GM10248 (cell line): ENCODE measurements at places on chromosomes 16 and 17.

- no peak for DNase-seq
Measured at GRCh38 chr16:10136916-10137315, 45.3 kb downstream of the GRIN2A start.

DNA sequence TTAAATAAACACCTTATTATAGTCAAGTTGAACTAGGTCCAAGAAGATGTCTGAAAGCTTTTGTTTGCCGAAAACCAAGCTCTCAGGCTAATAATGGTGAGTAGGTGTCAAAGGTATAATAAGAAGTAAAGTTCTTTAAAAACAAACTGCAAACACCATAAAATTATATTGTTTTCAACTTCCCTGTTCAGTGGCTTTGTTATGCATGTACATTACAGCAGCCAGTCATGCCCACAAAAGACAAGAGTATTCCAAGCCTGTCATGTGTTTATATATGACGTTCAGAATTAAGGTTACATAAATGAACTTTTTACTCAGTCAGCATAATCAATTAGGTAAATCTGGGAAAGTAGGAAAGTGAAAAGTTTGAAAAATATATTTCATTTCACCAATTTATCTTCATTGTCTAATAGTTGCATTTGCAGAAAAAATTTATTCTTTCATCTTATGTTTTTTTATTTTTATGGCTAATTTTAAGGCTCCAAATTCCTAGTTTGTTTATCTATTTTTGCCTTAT, 928.7 kb upstream of the SOX9 start:
- no peak for DNase-seq

DNA sequence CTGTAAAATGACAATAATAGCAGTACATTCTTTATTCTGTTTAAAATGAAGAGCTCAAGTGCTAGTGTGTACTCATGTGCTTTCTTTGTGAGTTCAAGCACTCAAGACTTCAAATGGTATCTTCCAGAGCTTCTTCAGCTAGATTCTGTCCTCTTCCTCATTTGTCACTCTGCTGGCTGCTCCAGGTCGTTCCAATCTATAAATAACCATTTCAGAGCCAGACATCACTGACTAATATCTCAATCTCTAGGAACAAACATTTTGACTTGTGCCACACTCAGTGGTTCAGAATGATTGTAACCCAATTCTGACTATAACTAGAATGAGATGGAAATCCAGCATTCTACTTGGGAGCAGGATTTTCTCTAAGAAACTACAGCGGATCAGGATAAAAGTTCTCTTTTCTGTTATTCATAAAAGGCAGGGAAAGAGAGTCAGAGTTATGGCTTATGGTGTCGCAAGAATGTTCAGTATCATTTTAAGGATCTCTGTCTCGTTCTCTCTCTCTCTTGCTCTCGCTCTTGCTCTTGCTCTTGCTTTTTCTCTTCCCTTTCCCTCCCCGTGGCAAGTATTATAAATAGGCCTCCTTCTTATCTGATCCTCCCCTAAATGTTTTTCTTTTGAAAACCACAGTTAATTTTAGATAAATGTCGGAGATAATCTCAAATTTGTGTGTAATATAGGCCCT, 116.3 kb upstream of the MAF start:
- DNase-seq = no peak

DNA sequence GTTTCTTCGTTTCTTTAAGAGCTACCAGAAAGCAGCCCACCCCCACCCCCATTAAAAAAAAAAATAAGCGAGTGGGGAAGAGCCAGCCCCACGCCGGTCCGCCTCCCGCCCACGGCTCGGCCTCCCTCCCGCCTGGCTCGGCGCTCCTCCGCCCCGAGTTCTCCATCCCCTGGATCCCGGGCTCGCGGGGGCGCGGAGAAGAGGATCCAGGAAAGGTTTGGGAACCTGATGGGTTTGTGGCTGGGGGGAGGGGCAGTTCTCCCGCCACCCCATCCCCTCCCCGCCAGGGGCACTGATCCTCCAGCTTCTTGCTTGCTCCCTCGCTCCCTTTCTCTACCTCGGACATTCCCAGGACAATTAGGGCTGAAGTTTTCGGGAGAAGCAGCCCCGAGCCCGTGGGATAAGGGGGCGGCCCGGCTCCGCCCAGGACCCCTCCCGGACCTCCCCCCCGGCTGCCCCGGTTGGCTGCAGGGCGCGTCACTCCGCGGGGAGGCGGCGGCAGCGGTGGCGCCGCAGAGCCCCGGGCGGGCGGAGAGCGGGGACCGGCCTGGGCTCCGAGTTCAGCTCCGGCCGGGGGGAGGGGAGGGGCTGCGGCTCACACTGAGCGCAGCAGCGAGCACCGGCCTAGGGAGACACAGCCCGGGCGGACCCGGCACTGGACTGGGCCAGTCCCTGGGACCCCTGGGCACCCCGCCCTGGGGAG, 1.0 kb upstream of the SALL1 start:
- DNase-seq = no peak

- peak; percentile 73 for DNase-seq
Measured at GRCh38 chr17:64216338-64217248, 46.5 kb downstream of the TEX2 start.

- no peak for DNase-seq
Measured at GRCh38 chr16:68090130-68090529, 5.0 kb downstream of the NFATC3 start.

- DNase-seq = no peak
Measured at GRCh38 chr17:80599546-80600305, 55.1 kb downstream of the RPTOR start.

GRCh38 chr17:37300683-37301082, 75.1 kb upstream of the C17orf78 start:
- DNase-seq = no peak

GRCh38 chr16:4450931-4451519, 23.4 kb downstream of the NMRAL1 start:
- no peak for DNase-seq

GRCh38 chr16:85491798-85492294, 121.3 kb upstream of the GSE1 start:
- DNase-seq = no peak

DNA sequence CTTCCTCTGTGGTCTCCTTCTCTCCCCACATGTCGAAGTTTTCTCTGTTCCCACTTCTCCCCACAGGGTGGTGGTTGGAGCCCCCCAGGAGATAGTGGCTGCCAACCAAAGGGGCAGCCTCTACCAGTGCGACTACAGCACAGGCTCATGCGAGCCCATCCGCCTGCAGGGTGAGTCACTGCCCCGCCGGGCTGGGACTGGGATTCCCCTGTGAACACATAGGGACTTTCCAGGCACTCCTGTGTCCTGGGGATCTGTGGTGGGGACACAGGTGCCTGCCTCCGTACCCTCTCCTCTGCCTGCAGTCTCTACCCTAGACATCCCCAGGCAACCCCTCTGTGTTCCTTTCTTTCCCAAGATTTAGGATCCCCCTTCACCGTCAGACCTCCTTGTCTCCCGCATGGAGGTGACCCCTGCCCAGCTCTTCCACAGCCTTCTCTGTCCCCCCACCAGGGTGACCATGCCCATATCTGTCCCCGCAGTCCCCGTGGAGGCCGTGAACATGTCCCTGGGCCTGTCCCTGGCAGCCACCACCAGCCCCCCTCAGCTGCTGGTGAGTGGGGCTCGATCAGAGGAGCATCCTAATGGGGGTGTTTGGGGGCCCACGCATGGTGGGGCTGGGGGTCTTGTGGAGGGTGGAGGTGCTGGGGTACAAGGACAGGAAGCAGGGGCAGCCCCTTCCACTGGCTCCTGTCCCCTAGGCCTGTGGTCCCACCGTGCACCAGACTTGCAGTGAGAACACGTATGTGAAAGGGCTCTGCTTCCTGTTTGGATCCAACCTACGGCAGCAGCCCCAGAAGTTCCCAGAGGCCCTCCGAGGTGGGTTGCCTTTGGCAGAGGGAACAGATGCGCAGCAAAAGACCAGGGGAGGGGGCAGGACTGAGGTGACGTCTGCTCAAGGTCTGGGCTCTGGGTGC, 5.8 kb downstream of the ITGAM start:
- DNase-seq = peak; percentile 87

DNA sequence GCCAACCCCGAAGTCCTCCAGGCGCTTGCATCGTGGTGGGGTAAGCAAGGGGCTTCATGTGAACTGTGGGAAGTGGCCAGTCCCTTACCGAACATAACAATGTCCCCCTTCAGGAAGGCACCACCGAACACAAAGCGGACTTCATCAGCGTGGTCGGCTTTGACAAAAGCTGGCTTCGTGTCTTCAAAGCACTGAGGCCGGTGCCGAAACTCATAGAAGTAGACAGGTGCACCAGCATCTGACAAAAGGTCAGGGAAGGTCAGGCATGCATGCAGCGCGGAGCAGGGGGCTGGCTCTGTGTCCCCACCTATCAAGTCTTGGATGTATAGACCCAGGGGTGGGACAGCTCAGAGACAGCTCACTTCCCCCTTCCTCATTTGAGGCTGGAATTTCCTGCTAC, 16.6 kb upstream of the CES1 start:
- no peak for DNase-seq

GRCh38 chr17:1077581-1077985, 80.7 kb downstream of the TIMM22 start:
- DNase-seq = no peak

DNA sequence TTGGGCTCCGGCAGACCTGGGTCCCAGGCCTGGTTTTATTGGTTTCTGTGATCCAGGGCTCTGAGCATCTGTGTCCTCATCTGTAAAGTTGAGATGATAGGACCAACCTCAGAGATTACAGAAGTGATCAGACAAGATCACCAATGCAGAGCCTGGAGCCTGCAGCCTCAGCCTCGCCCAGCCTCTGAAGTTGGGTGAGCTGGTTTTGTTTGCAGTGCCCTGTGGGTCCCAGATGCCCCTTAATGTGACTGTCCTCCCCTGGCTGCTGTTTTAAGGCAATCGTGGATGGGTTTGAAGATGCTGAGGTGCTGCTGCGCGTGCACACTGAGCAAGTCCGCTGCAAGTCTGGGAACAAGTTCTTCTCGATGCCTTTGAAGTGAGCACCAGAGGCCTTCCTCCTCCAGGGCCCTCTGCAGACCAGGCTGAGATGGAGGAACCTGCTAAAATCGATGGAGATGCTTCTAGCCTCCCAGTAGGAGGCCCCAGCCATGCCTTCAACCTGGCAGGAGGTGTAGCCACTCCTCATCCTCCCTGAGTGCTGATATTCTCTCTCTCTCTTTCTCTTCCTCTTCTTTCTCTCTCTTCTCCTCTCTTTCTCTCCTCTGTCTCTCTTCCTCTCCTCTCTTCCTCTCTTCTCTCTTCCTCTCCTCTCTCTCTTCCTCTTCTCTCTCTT, 5.6 kb upstream of the MMP15 start:
- DNase-seq = no peak

DNA sequence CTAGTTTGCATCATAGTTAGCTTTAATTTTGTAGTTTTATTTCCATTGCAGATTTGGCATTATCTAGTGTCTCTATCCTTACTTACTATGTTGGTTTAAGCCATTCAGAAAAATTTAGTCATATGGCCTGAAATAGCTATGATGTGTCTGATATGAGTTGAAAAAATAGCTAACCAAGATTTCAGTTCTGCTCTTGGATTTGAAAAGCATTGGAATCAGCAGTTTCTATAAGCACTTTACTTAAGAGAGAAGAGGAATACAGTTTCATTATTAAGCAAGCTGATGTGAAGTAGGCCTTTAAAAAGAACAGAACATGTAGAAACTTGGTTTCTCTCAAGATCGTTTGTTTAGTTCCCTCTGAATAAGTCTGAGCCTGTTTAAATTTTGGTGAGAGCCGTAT, 25.9 kb downstream of the LPCAT2 start:
- DNase-seq = no peak

DNA sequence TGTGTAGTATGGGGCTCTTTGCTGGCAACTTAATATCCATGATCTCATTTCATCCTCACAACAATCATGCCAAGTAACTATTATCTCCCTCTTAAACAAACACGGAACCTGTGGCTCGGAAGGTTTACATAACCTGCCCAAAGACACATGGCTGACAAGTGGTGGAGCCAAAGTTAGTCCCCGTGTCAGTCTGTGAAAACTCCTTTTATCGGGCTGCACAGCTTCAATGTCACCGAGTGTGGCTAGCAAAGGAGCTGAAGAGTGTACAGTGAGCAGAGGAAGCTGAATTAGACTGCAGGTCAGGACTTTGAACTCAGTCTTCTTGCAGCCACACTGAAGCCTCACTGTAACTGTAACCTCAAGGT, 80.3 kb downstream of the PARN start:
- DNase-seq = no peak
